ENCODE measurements at places on chromosomes 2 and 18. TPM values are rescaled to one million over a fixed set of nuclear protein-coding genes. Genes with fewer than 3 reads are reported as not detected.

GPR39 gene
- total RNA-seq = 7.3 TPM

FOXI3 gene
- not detected for total RNA-seq

ATP9B gene
- 19.7 TPM for total RNA-seq

C2orf66 gene
- 0.33 TPM for total RNA-seq

GPC1 gene
- 23.3 TPM for total RNA-seq

RNF149 gene
- 47.7 TPM for total RNA-seq

- no peak for DNase-seq
Measured at GRCh38 chr2:207662203-207662602, 37.0 kb upstream of the METTL21A start.

- no peak for DNase-seq
Measured at GRCh38 chr2:223122781-223123180, 70.8 kb downstream of the KCNE4 start.

DNA sequence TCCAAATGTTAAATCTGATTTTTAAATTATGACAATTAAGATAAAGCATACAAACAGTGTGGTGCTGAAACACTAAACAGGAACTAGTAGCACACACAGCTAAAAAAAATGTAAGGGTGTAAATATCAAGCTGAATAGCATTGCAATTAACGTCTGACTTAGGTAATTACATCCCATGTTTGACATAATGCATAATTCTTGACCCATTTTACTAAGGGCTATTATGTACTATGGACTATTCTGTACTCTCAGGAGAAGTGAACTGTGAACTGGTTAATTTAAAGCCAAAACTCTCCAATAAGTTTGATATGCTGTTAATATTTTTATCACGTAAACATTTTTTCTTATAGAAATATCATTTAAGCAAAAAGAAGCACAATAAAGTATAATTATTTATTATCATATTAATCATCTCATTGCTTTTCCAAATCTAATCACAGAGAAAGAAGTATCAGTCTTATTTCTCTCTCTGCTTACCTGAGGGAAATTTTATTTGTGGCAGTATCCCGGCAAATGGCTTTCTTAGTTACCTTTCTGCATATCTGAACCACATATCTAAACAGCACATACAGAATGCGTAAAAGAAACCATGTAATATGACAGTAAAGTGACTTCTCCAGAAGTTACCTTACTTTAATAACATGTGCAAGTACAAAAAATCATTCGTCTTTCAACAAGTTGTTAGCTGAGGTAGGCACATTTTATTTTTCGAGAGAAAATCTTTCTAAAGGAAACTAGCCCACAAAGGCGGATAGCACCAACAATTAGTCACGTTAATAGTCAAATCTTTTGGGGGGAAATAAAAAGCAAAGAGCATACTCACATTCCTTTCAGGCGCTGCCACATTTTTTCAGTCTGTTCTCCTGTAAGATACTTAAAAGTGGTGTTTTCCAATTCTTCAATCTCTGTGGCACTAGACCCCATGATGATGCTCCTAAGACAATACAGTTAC, 94.9 kb upstream of the PDE1A start:
- no peak for DNase-seq

- no peak for DNase-seq
Measured at GRCh38 chr18:46759890-46760289, 3.0 kb upstream of the ST8SIA5 start.

- no peak for DNase-seq
Measured at GRCh38 chr2:191421950-191422349, 176.7 kb downstream of the MYO1B start.

DNA sequence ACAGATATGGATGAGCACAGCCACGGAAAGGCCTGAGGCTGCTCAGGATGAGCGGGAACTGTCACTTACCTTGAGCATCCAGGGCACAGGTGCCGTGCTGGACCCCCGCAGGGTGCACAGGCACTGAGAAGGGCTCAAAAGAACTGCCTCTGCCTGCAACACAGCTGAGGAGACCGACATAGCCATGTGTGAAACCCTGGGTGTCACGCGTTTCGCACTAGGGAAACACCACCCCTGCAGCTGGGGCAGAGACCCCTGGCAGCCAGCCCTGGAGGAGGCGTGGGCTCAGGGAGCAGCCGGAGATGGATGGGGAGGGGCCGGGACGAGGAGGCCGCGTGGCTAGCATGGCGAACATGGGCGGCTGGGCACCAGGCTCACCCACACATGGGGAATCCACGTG, 228.9 kb downstream of the EIPR1 start:
- no peak for DNase-seq

- peak; percentile 11 for DNase-seq
Measured at GRCh38 chr2:1744446-1745170, at the start of gene PXDN. TSS of gene PXDN (minus strand) at chr2:1744515. CDS start at chr2:1744455, 60 bp downstream.

DNA sequence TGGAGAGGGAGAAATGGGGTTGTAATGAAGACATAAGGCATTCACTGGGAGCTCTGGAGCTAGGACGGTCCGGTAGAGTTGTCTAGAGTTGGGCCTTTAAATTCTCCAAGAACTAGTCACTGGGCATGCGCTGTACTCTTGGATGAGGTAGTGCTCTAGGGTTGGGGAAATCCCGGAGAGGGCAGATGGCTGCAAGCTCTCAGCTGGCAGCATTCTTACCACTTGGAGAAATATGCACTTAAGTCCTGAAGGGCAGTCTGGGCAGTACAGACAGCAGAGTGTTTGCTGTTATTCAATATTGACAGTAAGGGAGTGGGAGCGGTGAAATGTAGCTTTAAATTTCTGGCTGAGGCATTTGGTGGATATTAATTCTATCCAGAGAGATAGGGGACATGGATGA, 214.6 kb downstream of the RDH14 start:
- DNase-seq = no peak

GRCh38 chr2:1495676-1496358, 82.6 kb downstream of the TPO start:
- no peak for DNase-seq

DNA sequence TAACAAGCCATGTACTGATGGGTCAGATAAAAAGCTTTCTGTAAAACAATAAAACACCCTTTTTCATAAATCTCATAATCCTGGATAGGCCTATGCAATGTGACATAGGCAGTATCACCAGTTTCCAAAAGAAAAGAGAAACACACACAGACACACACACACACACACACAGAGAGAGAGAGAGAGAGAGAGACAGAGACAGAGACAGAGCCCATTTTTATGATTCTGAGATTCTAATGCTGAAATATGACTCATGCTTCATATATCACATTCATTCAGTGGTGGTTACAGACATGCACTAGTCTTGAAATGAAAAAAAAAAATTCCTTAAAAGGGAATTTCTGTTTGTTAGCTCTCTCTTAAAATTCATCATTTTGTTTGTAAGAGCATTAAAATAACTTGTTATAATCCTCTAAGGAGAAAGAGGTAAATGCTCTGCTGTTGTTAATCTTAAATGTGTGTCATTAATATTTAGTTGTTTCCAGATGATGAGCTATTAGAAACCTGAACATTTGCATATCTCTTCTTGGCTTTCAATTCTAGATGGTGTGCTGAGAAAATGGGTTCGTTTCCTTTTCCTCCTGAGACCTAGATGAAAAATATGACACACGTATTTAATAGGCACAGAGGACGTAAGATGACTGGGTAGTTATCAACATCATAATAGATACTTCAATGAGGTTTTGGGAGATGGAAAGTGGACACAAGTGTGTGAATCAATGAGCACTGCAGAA, 1598.7 kb upstream of the ACVR2A start:
- DNase-seq = no peak

DNA sequence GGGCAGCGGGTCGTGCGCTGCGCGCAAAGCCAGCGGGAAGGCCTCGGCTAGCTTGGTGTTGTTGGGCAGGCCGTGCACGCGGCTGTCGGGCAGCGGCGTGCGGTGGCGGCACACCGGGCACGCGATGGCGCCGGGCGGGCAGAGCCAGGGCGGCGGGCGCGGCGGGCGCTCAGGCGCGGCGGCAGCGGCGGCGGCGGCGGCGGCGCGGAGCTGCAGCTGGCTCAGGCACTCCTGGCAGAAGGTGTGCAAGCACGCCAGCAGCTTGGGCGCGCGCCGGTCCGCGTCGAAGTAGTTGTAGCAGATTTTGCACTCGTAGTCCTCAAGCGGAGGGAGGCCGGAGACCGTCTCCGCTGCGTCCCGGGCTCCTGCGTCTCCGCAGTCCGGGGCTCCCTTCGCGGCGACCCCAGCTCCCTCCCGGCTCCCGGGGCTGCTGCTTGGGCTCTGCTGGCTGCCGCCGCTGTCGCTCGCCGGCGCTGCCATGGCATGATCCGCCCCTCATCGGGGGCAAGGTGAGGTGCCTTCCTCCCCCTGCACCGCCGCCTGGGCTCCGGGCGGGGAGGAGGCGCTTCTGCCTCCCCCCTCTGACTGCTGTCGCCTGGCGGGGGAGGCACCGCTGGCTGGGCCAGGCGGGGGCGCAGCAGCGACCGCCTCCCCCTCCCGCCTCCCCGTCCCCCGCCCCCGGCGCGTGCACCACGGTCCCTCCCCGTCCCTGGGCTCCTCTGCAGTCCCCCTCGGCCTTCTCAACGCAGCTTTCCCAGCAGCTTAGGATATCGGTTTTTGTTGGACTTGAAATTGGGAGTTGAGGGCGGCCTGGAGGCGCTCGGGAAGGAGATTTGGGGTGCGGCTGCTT, 21.0 kb upstream of the PAX3 start:
- no peak for DNase-seq

GRCh38 chr2:100262046-100262445, 60.3 kb downstream of the LONRF2 start:
- peak; percentile 36 for DNase-seq

- no peak for DNase-seq
Measured at GRCh38 chr18:23986600-23987359, 27.8 kb upstream of the TTC39C start.

- no peak for DNase-seq
Measured at GRCh38 chr2:128682266-128682665, 363.6 kb upstream of the HS6ST1 start.

DNA sequence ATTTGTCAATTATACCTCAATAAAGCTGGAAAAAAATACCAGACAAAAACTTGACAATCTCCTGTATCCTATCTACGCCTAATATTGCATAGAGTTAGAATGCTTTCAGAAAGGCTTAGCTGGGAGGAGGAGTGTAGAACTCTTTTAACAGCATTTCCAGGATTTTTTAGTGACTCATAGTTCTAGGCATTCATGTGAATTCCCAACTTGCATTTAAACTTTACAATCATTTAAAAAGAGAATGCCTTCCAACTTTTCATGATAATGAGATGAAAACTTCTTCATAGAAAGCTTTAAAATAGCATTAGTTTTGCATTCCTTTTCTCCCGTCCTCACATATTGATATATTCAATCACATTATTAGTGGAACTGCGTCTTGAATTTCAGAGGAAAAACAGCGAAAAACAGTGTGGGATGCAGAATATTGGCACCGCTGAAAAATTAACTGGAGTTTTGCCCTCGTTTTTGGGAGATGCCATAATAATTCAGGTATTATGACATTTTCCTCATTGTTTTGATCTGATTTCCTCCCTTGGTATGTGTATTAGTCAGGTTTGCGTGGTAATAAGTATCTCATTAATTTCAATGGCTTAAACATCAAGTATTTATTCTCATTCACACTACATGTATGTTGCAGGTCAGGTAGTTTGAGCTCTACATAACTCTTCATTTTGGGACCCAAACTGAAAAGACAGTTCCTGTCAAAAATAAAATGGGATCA, 293.2 kb upstream of the FIGN start:
- no peak for DNase-seq

DNA sequence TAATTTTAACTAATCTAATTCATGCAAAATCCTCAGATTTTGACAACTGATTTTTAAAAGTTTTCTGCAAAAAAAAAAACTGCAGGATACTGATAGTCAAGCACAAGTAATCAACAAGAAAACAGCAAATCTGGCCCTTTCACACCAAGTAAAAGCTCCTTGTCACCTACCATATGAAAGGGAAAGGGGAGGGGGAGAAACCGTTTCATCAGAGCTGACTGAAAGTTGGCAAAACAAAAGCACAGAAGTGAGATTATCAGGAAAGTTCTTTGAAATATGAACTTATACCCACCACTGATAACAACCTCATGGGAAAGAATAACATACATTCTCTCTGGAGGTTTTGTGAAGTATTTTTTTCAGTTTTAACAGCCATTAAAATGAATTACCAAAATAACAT, 38.7 kb downstream of the ZNF521 start:
- DNase-seq = no peak

DNA sequence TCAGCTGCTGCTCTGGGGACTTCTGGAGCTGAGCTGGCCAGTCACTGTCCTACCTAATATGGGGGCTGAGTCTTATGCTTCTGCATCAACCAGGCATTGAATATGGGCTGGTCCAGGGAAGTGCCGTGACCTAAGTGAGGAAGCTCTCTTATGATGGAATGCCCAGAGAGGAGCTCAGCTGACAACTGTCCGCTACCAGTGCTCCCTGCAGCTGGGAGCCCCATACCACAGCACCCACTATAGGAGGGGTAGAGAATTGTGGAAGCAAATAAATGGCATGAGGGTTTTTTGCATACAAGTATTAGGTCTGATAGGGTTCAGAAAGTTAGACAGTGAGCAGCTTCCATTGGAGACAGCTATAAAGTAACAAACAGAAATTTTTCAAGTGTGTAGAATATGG, 4.5 kb downstream of the TIMM21 start:
- no peak for DNase-seq

DNA sequence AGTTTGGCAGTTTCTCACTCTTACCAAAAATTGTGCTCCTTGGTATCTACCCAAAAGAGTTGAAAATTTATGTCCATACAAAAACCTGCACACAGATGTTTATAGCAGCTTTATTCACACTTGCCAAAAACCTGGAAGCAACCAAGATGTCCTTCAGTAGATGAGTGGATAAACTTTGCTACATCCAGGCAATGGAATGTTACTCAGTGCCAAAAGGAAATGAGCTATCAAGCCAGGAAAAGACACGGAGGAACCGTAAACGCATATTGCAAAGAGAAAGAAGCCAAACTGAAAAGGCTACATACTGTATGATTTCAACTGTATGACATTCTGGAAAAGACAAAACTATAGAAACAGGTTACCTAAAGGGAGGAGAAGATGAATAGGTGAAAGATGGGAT, 36.1 kb downstream of the TMEM163 start:
- DNase-seq = no peak

GRCh38 chr2:75870651-75871137, 160.0 kb upstream of the GCFC2 start:
- DNase-seq = no peak

DNA sequence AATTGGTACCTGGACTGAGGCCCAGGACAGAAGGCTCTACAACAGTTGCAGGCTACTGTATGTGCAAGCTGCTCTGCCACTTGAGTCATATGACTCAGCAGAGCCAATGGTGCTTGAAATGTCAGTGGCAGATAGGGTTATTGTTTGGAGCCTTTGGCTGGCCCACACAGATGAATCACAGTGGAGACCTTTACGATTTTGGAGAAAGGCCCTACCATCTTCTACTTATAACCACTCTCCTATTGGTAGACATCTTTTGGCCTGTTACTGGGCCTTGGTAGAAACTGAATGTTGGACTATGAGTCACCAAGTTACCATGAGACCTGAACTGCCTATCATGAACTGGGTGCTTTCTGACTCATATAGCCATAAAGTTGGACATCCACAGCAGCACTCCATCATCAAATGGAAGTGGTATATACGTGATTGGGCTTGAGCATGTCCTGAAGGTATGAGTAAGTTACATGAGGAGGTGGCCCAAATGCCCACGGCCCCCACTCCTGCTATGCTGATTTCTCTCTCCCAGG, 88.9 kb upstream of the NRXN1 start:
- DNase-seq = no peak
